ENCODE measurements at places on chromosomes 4 and X.

- no peak for DNase-seq
Measured at GRCh38 chrX:50103866-50104566, 96.8 kb downstream of the AKAP4 start.

GRCh38 chr4:126396703-126397102, 1081.9 kb downstream of the FAT4 start:
- DNase-seq = no peak

- no peak for DNase-seq
Measured at GRCh38 chrX:8284131-8284530, 113.1 kb upstream of the VCX2 start.

GRCh38 chr4:120198411-120198810, 131.8 kb upstream of the MAD2L1 start:
- DNase-seq = no peak

DNA sequence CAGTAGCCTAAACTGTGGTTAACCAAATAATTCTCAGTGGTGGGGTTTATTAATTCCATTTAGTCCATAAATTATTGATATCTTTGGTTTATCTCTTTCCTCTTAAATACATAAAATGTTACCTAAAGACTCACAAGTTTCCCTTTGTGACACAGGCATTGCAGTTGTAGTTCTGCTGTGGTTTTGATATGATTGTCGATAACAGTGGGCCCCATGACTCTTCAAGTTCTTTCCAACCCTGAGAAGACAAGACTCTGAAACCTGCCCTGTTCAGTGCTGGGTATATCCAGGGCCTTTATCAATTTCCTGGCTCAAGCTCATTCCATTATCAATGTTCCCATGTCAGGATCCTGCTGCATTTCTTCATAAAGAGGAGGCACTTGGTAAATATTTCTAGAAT, 117.9 kb upstream of the TBC1D9 start:
- no peak for DNase-seq

DNA sequence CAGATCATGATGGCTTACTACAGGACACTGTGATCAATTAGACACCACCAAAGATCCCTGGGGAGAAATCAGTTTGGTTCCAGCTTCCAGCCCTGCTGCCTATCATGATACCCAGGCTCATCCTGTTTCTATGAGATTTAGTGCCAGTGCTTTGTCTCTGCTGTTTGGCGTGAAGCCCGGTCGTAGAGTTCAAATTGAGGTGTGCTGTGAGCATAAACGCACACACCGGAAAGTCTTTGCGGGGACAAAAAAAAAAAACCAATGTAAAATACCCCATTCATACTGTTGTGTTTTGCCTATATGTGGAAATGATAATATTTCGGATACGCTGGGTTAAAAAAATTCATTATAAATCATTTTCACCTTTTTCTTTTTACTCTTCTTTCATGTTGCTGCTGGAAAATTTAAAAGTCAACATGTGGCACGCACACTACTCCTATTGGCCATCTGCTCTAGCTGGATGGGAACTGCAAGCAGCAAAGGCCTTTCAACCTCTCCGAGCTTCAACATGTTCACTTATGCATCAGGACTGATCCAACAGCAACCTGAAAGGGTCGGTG, 607 bp upstream of the DKC1 start:
- DNase-seq = no peak

DNA sequence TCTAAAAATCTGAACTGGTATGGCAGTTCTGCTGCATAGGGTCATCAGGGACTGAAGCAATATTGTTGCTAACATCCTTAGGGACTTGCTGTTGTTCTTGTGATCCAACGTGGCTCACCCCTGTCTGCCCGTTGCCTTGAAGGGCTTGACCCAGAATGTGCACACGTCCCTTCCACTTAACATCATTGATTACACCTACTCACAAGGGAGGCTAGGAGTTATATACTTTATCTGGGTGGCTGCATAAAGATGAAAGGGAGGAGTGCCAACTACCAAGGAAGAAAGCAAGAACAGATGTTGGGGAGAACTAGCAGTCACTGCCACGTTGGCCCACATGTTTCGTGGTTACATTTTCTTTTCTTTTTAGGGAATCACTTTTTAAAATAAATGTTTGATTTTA, 34.0 kb downstream of the SLC9A6 start:
- DNase-seq = no peak

DNA sequence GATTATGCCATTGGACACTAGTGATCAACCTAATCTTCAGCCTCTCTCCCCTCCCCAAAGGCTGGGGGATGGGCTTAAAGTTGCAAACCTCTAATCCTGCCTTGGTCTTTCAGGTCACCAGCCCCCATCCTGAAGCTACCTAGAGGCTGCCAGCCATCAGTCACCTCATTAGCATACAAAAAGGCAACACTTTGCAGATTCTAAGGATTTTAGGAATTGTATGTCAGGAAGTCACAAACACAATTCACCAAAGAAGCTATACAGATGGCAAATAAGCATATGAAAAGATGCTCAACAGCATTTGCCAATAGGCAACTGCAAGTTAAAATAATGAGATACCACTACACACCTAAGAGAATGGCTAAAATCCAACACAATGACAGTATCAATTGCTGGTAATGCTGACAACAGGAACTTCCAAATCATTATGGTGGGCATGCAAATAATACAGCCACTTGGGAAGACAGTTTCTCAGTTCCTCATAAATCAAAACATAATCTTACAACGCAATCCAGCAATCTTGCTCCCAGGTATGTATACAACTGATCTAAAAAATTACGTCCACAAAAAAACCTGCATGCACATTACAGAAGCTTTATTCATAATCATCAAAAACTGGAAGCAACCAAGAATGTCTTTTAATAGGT, 9.0 kb upstream of the PIM2 start:
- no peak for DNase-seq

GRCh38 chrX:15563056-15563455, 37.7 kb downstream of the ACE2 start:
- no peak for DNase-seq

DNA sequence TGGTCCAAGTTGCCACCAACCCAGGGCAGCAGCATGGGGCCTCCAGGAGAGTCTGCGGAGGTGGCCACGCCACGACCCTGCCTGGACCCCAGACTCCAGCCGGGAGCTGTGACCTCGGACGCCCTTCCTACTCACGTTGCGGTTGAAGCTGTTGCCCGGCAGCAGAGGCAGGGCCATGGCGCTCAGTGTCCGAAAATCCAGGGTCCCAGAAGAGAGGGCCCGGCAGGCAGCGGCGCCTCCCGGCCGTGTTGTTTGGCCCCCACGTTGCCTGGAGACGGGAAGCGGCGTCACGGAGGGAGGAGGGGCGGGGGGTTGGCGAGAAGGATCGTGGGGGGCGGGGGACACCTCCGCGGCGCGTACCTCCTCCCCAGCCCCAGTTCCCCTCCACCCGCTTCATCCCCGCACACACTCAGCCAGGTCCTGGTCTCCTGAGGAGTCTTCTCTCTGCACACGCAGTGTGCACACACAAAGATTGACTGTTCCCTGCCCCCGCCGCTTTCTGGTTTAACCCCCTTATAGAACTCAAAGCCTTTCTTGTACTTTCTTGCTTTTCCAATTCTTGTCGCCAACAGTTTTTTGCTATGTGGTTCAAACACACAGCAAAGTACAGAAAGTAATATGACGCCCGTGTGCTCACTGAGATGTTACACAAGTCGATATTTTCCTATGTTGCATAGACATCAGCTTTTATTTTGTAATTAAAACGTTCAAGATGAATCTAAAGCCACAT, at the start of gene EFHC2:
TSS of gene EFHC2 (minus strand) at position 261 of the 730 bp plus-strand sequence. CDS start at position 177, 84 bp downstream.
- DNase-seq = peak; percentile 1

- no peak for DNase-seq
Measured at GRCh38 chr4:127759228-127759820, 22.8 kb upstream of the HSPA4L start.

DNA sequence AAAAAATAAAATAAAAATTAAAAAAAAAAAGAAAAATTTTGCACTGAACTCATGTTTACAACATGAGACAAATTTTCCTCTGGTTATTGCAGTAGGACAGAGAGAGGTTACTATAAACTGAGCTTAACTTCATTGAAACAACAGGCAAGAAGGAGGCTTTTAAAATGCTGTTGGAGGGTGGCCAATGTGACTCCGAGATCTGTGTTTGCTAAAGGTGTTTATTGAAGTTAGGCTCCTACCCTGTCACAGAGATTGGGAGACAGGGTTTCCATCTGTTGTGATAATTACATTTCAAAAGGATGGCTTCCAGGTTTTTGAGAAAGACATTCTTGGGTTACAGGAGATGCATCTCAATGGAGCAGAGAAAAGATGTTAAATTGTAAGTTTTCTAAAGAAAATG, 370.5 kb upstream of the HS3ST1 start:
- DNase-seq = no peak

- no peak for DNase-seq
Measured at GRCh38 chr4:41873380-41874295, 61.6 kb upstream of the TMEM33 start.

DNA sequence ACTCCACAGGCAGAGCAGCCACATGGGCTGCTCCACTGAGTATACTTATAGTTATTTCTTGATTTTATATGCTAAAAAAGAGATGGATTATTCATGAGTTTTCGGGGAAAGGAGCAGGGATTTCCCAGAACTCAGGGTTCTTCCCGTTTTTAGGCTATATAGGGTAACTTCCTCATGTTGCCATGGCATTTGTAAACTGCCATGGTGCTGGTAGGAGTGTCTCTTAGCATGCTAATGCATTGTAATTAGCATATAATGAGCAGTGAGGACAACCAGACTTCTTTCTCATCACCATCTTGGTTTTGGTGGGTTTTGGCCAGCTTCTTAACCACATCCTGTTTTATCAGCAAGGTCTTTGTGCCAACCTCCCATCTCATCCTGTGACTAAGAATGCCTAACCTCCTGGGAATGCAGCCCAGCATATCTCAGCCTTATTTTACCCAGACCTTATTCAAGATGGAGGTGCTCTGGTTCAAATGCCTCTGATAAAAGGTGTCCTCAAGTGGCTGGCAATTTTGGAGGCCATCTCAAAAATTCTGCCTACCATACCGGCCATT, 213.0 kb upstream of the VEGFC start:
- no peak for DNase-seq
